ENCODE measurements at places on chromosomes 1 and 21.

GRCh38 chr21:25582888-25583287 is 24.4 kb downstream of the MRPL39 start:
- DNase-seq: no peak

DNA sequence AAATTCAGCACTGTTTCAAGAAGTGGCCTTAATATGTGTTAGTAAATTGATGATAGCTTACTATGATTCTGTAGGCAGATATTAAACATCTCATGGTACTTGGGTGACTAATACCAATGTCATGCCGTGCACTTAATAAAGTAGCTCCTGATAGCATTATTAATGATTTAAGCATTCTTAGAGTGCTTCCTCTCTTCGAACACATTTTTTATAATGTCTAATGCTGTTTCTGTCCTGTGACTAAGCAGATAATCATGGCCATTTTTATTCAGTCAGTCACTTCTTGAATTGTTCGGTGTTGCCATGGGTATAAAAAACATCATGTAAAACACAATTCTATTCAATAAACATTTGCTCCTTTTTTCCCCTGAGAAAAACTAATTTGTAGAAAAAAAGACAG is 804.6 kb upstream of the ADGRL4 start:
- DNase-seq: no peak

- no peak for DNase-seq
Measured at GRCh38 chr21:43190951-43191350, 22.1 kb downstream of the CRYAA start.

DNA sequence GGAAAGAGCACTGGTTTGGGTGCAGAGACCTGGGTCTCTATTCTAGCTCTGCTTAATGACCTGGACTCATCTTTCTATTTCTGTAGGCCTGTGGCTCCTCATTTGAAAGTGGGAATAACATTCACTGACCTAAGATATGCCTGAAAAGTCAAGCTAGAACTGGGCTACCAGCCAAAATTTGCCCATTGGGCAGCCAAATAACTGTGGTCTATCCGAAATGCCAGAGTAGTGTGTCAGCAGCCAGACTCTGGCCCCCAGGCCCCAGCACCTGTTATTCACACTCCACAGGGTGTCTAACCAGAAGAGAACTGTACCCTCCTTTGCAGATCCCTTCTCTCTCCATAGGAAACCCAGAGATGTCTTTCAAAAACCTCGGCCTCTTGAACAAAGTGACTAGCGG is 12.6 kb downstream of the DAB1 start:
- no peak for DNase-seq

DNA sequence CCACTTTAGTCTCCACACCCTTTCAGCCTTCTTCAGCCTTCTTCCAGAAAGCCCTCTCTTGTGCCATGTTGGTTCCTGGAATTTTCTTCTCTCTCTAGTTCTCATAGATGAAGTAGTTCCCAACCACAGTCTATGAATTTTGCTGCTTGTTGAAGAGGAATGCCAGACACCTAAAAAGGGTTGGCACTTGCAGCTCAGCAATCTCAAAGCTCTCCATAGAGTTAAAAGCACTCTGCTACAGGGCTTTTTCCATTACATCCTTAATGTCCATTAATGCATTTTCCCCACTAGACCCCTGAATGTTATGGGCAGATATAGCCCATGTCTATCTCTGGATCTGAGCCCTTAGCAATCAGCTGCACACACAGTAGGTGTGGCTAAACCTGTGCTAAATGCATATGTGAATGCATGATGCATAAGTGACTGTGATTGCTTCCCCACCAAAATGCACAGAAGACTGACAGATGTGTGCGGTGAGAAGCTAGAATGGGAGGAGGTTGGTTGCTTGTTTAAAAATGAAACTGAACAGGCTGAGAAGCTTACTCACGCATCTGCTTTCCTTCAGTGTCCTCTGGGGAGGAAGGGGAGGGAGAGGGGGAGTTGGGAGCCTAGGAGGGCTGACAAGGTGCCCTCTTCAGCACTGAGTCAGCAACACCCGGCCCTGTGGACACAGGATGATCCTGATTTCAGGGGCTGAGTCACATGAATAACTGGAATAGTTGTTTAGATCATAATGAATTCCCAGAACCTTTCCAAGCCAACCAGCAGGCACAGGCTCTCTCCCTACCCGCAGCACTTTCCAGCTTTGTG is 146.1 kb upstream of the FGGY start:
- no peak for DNase-seq

GRCh38 chr1:117671781-117672501 is 66.1 kb downstream of the TENT5C start:
- no peak for DNase-seq

DNA sequence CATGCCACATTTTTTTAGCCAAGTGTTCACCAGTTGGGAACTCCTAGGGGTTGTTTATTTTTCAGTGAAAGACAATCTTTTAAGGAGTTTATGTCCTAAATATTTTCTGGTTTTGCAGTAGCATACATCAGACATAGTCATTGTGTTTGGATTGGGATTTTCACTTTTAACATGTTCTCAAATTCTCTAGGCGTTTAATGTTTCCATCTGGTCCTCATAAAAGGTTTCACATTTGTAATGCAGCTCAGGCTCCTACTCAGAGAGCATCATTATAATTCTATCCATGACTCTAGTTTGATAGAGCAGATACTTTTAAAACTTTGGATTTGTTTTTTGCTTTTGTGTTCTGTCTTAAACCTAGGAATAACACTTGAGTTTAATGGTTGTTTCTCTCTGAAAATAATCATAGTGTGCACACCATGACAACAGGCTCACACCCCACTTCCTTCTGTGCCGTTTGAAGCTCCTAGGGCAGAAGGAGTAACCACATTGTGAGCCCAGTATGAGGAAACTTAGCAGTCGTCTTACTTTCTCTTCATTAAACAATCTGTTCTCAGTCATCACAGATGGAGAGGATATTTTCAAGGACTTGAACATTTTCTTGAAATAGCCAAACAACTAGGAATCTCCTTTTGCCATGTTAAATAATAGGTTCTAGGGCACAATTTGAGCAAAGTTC is 219.6 kb downstream of the PDE4B start:
- no peak for DNase-seq

GRCh38 chr1:41110736-41111135 is 89.2 kb upstream of the SLFNL1 start:
- no peak for DNase-seq

DNA sequence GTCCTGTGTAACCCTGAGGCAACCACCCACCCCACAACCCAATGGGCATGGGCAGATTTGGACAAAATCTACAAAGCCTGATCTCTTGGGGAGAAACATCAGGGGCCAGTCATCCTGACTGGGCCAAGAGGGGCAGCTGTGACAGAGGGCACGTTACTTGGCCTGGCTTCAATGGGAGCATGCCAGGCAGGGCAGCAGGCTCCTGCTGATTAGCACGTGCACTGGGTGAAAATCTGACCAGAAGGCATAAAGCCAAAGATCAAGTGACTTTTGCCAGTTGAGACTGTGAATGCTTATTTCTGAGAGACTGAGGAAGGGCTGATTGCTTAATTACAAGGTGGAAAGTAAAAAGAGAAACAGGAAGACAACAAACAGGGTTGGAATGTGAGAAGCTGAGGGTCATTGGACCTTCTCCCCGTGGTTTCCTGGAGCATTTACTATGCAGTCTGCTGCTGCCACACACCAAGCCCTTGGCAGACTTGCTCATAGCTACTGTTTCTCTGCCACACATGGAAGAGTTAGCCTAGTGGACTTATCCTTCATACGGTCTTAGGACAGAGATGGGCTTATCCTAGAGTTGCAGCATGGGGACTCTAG is 39.8 kb upstream of the TNR start:
- no peak for DNase-seq

DNA sequence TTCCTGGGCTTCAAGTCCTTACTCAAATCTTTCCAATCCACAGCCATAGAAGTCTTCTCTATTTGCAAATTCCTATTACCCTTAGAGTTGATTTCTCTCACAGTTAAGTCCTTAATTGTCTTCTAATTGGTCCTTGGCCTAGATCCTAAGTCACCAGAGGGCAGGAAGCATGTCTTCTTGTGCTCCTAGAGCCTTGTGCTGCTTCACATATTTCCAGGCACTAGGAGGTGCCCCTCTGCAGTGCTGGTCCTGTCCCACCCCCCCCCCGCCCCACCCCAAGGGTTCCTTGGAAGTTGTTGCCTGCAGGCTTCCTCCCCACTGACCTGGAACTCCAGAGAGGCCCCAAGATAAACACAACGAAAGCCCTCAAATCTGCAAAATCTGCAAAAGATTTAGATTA is 28.1 kb upstream of the TARBP1 start:
- no peak for DNase-seq

DNA sequence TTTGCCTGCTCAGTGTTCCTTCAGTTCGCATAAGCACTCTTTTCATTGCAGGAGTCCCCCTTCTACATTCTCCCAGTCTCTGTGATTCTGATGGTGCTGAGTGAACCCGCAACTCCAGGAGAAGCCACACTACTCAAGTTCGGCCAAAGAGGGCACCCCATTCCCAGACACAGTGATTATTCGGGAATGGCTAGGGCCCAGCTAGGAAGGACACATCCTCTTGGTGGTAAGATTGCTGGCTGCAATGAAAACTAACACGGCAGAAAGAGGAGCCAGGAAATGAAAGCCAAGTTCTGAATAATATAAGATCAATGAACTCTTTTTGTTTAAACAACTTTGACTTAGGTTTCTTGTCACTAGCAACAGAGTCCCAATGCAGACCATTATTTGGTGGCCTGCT is 14.9 kb downstream of the CREG1 start:
- DNase-seq: no peak

GRCh38 chr1:235843461-235843961 is 23.2 kb downstream of the LYST start:
- DNase-seq: no peak

DNA sequence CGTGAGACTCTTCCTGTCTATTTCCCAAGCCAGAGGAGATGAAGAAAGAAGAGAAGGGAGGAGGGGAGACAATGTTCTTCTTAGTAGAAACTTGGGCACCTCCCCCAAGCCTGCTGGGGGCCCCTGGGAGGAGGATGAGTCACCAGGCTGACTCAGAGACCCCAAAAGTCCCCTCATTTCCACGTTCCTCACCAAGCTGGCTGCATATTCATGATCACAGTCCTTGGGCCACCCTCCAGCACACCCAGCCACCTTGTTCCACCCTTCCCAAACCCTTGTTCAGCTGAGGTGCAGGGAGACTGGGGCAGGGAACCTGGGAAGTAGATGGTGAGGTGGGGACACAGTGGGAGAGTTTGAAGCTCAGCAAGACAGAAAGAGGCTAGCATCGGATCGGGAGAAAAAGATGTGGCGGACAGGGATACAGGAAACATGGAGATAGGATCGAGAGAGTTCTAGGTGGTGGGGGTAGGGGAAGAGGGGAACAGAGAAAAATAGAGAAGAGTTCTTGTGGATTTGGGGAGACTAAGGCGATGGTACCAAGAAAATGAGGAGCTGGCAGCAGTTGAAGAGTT is 712 bp downstream of the RAB13 start:
- DNase-seq: no peak

All from CD4-positive, alpha-beta T cell treated with Interleukin-1 beta for 1 hour (primary cell).